ENCODE measurements at places on chromosomes 2 and 18. TPM values are rescaled to one million over a fixed set of nuclear protein-coding genes. Genes with fewer than 3 reads are reported as not detected.

DNA sequence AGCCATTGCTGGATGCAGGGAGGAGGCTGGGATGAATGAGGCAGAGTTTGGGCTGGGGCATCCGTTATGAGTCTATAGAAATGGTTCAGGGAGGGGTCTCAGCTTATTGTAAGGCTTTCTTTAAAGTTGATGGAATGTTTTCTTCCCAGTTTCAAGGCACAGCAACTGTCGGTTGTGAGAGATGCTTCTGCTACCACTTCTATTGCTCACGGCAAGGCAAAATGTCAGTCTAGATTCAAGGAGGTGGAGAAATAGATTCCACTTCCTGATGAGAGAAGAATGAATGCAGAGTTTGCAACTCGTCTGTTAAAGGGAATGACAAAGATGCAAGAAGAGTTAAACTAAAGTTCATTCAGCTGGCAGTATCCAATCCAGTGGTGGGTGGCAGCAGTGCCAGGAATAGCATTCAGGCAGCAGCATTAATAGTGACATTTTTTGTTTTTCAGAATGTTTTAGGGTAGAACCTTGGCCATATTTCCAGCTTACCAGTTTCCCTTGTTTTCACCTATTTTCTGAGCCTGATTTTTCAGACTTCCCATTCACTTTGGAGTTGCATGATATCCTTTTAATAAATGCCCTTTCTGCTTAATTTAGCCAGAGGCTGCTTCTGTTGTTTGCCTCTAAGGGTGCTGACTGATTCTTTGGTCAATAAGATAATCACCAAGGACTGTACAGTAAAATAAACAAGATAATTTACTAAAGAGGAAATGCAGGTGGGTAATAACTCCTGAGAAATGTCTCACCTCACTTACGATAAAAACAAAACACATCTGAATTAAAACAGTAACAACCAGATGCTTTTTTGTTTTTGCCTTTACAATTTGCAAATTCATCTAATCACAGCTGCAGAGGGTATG, 138.4 kb downstream of the RPIA start:
- no peak overlapping the region for H3K4me3 ChIP-seq
- H3K4me1 ChIP-seq, result no peaks in the 10 kb centered on the region
- DNase-seq, result no peak

Gene KCNG3
- 1.6 TPM for total RNA-seq

DNA sequence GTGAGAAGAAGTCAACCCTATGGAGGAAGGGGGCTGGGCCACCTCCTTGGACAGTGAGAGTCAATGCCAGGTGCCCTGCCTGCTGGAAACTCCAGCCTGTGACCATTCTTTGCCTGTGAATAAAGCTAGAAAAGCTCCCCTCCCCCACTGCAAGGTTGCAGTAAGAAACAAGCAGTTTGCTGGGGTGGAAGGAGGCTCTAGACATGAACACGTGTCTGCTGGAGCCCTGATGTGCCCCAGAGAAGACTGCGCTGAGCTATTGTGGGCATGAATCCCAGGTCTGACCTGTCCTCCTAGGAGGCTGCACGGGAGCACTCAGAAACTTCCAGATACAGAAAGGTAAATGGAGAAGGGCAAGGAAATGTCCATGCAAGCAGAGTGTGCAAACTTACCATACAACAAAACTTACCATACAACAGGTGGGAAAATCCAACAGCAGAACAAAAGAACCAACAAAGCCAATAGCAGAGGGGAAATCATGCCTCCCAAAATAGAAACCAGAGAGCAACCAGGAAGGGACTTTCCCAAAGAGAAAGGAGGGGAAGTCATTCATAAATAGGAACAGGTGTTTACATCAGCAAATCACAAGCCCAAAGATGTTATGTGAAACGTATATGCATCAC, 278.7 kb downstream of the BCL2 start:
- H3K4me1 ChIP-seq, result no peaks in the 10 kb centered on the region
- H3K4me3 ChIP-seq, result no peak overlapping the region
- DNase-seq, result no peak
- H3K27me3 ChIP-seq, result no peaks in the 10 kb centered on the region

Gene LDLRAD4
- total RNA-seq, result 4.1 TPM

DNA sequence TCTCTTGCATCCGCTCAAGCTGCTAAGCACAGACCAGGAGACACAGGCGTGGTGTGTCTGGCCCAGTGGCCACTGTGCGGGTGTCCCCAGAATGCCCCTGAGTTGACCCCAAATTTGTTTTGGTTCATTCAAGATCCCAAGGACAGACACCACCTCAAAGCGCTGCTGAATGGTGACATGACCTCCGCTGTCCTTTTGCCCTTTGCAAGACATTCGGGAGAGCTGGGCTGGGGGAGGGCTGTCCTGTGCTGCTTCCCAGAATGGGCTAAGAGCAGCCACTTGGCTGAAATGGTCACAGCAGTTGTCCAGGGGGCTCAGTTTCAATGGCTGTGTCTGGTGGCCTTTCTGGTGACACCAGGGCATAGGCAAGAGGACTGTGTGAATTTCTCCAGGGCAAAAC, 84.1 kb downstream of the SMIM21 start:
- no peak overlapping the region for H3K27ac ChIP-seq
- H3K4me1 ChIP-seq, result peaks cover 2% of the 10 kb centered on the region
- no peaks in the 10 kb centered on the region for H3K36me3 ChIP-seq
- no peak for DNase-seq
- no peaks in the 10 kb centered on the region for H3K27me3 ChIP-seq
- no peak overlapping the region for H3K4me3 ChIP-seq

Gene MCFD2
- 134 TPM for total RNA-seq

DNA sequence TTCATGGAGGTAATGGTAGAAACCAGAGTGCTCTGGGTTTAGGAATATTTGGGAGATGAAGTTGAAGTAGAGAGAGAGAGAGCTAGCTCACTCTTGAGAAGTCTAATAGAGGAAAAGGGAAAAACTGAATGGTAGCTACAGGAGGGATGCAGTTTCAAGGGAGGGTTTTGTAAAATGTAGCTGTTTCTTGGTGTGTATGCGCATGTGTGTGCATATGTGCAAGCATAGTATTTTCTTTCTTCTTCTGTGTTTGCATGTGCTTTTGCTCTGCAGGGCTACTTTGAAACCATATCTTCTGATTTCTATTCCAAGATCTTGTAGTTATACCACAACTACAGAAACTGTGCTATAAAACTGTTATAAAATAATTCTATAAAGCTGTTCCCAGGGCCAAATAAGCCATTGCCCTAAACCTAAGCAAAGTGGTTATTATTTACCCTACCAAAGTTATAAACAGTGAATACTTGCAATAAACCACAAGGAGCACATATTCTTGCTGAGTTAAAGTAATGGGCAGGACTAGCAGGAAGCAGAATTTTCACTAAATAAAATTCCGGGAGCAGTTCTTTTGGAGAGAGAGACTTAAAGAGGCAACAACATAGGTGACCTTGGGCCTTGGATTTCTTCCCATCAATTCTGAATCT, 145.3 kb upstream of the ZNF521 start:
- H3K27ac ChIP-seq, result no peak overlapping the region
- no peaks in the 10 kb centered on the region for H3K27me3 ChIP-seq
- no peaks in the 10 kb centered on the region for H3K4me1 ChIP-seq
- H3K36me3 ChIP-seq, result no peaks in the 10 kb centered on the region
- DNase-seq, result no peak

DNA sequence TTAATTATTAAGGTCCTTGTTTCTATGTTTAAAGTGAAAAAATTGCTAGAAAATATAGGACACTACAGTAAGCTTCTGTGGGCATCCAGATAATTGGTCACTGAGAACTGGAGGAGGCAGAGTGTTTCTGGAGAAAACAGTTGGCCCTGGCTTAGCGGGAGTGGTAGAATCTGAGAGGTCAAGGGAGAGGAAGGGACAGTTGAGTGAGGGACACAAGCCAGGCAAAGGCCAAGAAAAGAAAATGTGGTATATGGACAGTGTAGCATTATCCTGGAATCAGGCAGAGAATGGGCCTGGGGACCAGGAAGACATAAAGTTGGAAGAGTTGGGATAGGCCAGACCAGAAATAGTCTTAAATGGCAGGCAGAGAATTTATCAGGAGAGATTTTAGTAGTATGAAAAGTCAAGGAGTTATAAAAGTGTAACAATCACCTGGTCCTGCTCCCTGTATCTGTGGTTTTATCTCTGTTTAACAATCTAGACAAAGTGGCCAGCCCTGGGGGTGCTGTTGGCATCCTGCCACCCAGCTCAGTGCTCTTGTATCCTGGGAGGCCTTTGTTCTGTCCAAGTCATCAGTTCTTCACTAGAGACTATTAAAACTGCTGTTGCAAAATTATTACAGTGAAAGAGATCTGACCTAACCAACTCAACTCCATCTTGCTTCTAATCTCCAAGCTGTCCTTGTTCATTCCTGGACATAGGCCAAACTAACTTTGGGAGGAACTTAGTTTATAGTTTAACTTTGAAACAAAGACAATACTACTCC, 15.4 kb upstream of the MSGN1 start:
- H3K4me1 ChIP-seq, result no peaks in the 10 kb centered on the region
- no peaks in the 10 kb centered on the region for H3K27me3 ChIP-seq
- no peak overlapping the region for H3K27ac ChIP-seq
- H3K36me3 ChIP-seq, result no peaks in the 10 kb centered on the region
- H3K4me3 ChIP-seq, result no peak overlapping the region

DNA sequence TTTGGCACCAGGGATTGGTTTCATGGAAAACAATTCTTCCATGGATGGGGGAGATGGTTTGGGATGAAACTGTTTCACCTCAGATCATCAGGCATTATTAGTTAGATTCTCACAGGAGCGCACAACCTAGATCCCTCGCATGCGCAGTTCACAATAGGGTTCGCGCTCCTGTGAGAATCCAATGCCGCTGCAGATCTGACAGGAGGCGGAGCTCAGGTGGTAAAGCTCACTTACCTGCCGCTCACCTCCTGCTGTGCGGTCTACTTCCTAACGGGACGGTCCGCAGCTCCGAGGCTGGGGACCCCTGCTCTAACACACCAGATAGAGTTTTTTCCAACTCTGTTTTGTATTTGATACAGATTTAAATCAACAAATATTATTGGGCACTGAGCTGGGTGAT, 286.5 kb downstream of the MTX2 start:
- H3K27ac ChIP-seq, result no peak overlapping the region
- H3K4me3 ChIP-seq, result no peak overlapping the region
- H3K27me3 ChIP-seq, result no peaks in the 10 kb centered on the region

GRCh38 chr2:175063741-175064140, 58.6 kb upstream of the CHN1 start:
- no peak overlapping the region for H3K27ac ChIP-seq
- DNase-seq, result no peak
- no peaks in the 10 kb centered on the region for H3K27me3 ChIP-seq
- no peak overlapping the region for H3K4me3 ChIP-seq
- no peaks in the 10 kb centered on the region for H3K36me3 ChIP-seq

Gene ITGA6
- 9.9 TPM for total RNA-seq

DNA sequence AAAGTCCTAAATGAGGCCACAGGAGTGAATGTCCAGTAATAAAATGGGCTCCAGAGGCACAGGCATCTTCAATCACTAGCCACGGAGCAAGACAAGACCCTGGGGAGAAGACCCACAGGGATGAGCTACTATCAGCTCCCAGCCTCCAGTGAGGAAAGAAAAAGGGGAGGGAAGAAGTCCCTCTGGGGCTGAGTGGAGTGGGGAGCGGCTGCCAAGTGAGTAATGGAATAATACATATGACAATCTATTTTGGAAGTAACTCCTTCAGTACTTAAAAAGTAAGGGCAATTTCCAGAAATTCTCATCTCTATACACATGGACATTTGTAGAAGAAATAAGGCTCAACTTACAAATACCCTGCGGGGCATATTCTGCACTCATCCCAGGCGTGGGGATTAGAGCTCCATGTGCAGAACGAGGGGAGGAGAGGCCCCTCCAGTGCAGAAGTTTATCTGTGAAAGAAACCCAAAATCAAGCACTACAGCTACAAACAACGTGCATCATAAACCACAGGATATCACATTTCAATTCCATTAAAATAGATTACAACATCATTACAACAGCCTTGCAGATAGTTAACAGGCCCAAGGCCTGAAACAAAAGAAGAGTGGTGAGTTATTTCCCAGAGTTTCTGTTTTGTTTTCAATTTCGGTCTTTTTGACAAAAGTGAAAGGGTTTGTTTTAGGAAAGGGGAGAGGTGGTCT, 84.9 kb downstream of the BCL11A start:
- no peaks in the 10 kb centered on the region for H3K36me3 ChIP-seq
- H3K4me3 ChIP-seq, result no peak overlapping the region
- H3K27ac ChIP-seq, result no peak overlapping the region
- DNase-seq, result no peak
- no peaks in the 10 kb centered on the region for H3K4me1 ChIP-seq
- H3K27me3 ChIP-seq, result no peaks in the 10 kb centered on the region

- H3K4me1 ChIP-seq, result no peaks in the 10 kb centered on the region
- no peak overlapping the region for H3K4me3 ChIP-seq
- no peak overlapping the region for H3K27ac ChIP-seq
- H3K36me3 ChIP-seq, result no peaks in the 10 kb centered on the region
- DNase-seq, result no peak
- H3K27me3 ChIP-seq, result no peaks in the 10 kb centered on the region
These were observed 42.1 kb downstream of the SRSF7 start for GRCh38 chr2:38708900-38709566.

DNA sequence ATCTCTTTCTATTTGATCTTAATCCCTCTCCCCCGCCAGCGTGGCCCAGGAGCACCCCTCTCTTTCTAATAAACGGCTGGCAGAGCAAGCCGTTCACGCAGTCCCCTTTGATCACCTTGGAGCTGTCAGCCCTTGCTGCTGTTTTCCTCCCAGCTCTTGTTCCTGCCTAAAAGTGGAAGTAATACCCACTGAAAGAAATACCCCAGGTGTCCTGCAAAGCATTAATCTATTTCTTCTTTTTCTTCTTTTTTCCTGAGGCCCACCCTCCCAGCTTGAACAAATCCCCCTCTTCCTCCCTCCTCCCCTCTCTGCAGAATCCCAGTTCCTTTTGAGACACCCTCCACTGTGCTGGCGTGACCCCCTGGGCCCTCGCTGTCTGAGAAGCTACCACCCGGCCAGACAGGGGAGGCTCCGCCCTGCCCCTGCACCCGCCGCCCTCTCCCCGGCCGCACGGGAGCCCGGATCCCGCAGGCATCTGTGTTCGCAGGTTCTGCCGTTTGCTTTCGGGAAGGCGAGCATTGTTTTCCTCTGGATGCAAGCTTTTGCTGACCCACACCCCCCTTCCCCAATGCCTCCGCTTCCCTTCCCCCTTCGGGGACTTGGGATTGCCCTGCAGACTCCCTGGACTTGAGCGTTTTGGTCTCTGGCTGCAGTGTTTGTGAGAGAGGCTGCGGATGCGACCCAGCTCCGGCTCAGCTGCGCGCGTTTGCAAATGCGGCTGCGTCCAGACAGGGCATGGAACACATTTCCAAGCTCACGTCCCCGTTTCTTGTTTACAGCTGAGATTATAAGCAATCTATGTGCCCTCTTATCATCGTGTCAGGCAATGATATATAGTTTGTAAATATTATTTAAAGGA, 631.5 kb downstream of the NYAP2 start:
- no peak overlapping the region for H3K27ac ChIP-seq
- peaks cover 4% of the 10 kb centered on the region for H3K4me1 ChIP-seq
- DNase-seq, result peak; percentile 50
- peak overlapping the region; percentile 45 for H3K4me3 ChIP-seq

- no peak for DNase-seq
- H3K27ac ChIP-seq, result no peak overlapping the region
- H3K4me3 ChIP-seq, result no peak overlapping the region
- no peaks in the 10 kb centered on the region for H3K36me3 ChIP-seq
- H3K4me1 ChIP-seq, result no peaks in the 10 kb centered on the region
These were observed 314.7 kb downstream of the METTL4 start for GRCh38 chr18:2256577-2256976.
